ENCODE measurements at places on chromosomes 2 and 18.

GRCh38 chr2:144154205-144154604 lies 365.7 kb downstream of the ZEB2 start:
- DNase-seq, result no peak

DNA sequence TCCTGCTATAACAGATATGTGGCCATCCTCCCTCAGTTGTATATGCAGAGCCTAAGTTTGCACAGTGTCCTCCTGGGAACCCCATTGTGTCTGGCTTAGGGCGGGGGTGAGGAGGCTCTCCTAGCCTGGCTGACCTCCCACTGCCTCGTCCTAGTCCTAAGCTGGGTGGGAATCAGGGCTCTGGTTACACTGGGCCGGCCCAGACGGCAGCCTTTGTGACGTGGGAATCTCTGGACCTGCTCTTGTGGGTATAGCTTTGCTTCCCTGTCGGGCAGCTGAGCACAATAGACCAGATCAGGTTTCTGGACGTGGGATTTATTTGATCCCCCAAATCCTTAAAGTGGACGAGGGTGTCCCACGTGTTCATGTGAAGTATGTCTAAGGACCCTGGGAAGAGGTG lies 2.9 kb downstream of the ACKR3 start:
- no peak for DNase-seq

GRCh38 chr2:63871864-63872263 lies 30.2 kb downstream of the UGP2 start:
- no peak for DNase-seq

DNA sequence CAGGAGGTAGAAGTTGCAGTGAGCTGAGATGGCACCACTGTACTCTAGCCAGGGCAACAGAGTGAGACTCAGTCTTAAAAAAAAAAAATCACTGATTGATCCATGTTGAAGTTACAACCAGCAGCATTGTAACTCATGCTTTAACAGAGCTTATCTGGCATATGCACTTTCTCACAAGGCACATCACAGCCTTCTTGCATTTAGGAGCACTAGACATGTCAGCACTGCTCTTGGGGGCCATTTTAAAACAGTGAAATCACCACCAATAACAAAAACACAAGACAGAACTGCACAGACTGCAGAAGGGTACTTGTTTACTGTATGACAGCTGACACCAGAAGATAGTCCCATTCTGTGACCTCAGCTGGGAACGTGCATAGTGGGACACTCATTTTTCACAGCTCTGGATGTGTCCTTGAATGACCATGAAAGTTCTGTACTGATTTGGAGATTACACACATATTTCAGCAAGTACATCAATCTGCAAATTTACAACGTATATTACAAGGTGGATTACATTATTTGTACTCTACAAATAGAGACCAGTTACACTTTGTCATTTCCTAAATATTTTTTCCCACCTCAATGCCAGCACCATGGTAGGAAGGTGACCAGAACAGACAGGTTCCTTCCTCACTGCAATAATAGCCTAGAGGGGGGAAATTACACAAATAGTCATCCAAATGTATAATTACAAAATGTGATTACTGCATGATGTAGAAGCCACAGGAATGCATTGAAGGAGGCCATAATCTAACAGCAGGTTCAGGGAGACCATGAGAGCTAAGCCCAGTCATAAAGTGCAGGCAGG lies 35.1 kb downstream of the CCBE1 start:
- DNase-seq, result no peak

DNA sequence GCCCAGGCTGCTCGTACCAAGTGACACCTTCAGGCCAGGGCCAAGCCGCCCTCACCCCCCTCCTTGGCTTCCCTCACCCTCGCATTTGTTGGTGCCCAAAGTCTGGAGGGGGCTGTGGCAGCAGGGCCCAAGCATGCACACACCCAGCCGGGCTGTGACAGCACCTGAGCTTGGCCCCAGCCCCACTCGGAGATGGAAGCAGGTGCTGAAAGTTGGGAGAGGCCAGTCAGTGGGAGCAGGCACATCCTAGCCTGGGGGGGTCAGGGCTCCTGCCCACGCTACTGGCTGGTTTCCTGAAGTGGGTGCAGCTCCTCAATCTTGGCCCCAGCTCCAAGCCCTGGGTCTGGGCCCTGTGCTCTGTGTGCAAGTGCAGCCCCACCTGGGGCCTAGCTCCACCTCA lies 228.0 kb downstream of the RDH14 start:
- DNase-seq, result no peak

GRCh38 chr2:60832621-60833020 lies 48.8 kb upstream of the REL start:
- no peak for DNase-seq

DNA sequence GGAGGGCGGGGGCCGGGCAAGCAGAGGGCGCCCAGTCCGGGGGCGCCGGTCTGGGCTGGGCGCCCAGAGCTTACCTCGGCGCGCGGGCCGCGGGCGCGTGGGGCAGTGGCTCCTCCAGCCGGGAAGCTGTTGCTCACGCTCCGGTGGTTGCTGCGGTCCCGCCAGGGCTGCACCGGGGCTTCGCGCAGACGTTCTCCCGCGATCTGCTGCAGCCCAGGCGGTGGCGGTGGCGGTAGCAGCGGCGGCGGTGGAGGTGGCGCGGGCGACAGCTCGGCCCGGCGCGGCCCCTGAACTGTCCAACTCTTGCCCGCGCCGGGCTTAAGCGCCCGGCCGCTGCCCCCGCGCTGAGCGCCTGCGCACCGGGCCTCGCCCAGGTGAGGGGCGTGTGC lies 391 bp downstream of the ZNF385B start:
- DNase-seq, result no peak

DNA sequence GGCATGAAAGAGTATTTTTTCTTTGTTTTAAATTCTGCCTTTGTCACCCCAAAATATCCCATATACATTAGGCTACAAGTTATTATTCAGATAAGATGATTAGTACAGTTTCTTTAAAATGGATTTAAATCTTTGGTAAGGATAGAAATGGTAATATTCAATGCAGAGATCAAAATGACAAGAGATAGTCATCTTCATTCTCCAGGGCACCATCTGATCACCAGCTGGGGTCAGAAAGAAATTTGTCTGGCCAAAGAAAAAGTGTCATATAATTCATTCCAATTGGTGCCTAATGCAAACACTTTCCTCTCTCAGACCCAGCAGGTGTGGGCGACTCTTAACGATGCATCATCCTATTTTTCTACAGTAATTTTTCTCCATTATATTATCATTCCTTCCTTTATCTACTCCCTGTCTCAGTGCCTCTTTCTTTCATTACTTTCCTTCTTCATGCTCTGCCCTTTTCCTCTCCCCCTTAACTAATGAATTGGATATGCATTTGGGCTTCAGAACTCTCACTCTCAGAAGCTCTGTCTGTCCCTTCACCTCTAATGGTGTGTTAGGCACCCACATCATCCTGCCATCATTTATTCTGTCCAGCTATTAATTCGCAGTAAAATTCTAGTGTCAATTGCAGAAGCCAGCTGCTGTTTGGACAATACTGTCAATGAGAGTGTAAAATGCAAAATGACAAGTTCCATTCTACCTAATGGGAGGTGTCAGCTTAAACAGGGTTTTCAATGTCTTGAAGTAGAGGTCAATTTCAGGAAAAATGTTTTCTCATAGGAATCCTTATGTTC lies 570.5 kb downstream of the TDRD15 start:
- DNase-seq, result no peak

GRCh38 chr2:240998995-240999791 lies 775 bp downstream of the SNED1 start:
- no peak for DNase-seq

GRCh38 chr18:70036771-70037347 lies 89.2 kb upstream of the CD226 start:
- DNase-seq, result no peak

DNA sequence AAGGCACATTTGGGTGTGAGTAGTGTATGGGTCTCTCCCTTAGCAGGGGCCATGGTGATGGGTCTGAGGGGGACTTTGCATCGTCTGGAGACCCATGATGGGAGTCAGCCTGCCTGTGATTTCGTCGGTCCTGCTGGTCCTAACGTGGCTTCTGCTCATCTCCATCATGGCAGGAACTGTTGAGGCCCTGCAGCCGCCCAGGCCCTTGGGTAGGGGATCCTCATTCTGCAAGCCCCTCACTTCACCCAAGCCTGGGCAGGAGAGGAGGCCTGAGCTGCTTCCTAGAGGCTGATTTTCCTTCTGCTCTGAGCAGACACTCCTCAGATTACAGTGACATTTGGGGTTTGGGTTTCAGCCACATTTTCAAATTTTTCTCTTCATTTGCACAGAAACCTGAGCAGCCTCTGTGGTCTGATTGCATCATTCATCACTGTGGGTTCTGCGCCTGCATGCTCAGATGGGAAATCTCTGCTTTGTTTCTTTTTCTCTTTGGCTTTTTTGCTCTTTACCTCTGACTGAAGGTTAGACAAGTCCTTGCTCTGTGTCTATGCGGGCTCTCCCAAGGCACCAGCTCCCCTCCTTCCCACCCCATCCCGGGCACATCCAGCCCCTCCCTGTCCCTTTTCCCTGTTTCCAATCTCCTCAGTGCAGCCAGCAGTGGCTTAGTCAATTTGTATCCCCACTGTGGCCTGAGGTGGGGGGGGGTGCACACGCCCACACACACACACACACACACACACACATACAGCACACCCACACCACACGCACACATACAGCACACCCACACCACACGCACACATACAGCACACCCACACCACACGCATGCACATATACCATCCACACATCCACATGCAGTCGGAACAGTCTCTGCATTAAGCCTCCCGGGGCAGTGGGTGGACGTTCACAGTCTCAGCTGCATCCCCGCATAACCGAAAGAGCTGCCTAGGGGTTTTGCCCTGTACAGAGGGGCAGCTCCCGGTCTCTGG lies 305.4 kb upstream of the HS6ST1 start:
- no peak for DNase-seq

DNA sequence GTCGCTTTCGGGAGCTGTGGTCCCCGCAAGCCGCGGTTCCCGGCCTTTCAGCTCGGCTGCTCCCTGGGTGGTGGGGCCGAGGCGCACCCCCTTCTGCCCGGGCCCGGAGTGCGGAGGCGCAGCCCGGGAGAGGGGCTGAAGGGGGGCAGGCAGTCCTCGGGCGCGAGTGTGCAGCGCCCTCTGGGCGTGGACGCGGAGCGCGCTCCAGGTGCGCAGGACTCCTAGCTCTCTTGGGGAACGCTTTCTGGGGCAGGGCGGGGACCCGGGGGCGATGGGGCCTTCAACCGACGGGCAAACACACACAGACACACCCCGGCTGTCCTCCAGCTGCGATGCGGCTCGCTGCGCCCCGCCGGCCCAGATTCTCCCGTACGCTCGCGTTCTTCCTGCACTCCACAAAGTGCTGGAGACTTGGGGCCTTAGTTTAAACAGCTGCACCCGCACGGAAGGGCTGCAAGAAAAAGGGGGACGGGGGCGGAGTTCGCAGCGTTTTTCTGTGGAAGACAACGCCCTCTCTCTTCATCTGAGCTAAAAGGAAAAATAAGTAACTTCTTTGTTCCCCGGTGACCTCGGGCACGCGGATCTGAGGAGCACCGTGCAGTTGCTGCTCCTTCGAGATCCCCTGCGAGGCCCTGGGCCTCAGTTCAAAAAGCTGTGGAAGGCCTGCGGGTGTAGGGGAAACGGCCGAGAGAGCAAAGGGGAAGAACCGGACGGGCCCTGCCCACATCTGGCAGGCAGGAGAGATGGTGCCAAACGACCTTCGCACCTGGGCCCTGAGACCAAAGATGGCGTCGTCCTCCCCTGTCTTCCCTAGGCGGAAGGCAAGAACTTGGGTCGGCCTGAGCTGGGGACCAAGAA lies 593 bp upstream of the SDC1 start:
- DNase-seq, result no peak

GRCh38 chr18:24378598-24378997 lies 19.0 kb downstream of the OSBPL1A start:
- no peak for DNase-seq

- no peak for DNase-seq
These were observed 274.7 kb upstream of the SIX2 start for GRCh38 chr2:45283764-45284620.

GRCh38 chr2:61762292-61762691 lies 91.6 kb downstream of the FAM161A start:
- no peak for DNase-seq

GRCh38 chr2:144004742-144005141 lies 515.2 kb downstream of the ZEB2 start:
- DNase-seq, result no peak

- DNase-seq, result no peak
These were observed 5.1 kb upstream of the SMAD7 start for GRCh38 chr18:48955830-48956261.

DNA sequence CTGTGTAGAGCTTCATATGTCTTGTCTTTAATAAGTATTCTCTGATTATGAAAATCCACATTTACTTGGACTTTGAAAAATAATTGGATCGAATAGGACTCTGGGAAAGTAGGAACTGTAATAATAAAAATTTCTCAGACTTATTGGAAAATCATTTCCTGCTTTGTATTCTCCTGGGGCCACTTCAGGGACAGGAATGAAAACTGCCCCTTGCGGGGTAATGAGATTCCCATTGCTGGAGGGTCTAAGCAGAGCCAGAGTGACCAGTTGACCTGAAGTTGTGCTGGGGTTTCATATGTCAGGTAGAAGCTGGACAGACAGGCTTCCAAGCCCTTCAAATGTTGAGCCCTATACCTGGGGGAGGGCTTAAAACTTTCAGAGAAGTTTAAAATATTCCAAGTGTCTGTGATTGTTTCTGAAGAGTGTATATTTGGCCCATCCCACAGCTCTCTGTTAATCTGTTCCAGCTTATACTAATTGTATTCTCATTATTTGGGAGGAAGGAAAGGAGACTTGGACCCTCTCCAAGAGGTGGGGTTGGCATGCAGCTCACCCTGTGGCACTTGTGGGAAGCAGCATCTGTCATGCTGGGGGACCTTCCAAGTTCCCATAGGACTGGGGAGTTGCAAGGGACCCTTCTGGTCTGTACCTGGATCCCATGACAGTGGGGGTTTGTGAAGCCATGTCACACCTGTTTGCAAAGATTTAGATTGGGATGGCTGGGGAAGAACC lies 268.7 kb upstream of the ATP5MC3 start:
- no peak for DNase-seq

GRCh38 chr2:222623756-222624309 lies 32.1 kb downstream of the FARSB start:
- no peak for DNase-seq

GRCh38 chr2:171792886-171793580 lies 101.0 kb downstream of the SLC25A12 start:
- DNase-seq, result no peak

- no peak for DNase-seq
These were observed 6.1 kb upstream of the OTOF start for GRCh38 chr2:26483957-26484565.

DNA sequence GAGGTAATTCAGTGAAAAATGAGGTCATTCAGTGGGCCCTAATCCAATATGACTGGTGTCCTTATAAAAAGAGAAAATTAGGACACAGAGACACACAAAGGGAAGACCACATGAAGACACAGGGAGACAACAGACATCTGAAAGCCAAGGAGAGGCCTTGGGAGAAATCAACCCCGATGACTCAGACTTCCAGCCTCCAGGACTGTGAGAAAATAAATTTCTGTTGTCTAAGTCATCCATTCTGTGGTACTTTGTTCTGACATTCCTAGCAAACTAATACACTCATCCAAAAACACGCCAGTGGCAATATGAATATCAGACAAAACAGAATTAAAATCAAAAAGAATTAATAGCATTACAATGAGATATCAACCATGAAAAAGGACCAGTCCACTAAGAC lies 303.7 kb downstream of the SS18 start:
- DNase-seq, result no peak

Data from NCI-H1417 treated with DMSO at 0.1 percent for 48 hours (cell line).